ENCODE measurements at places on chromosomes 13 and 19.
A peak's percentile ranks its signal among the peaks of the same experiment; 100 is the strongest.

DNA sequence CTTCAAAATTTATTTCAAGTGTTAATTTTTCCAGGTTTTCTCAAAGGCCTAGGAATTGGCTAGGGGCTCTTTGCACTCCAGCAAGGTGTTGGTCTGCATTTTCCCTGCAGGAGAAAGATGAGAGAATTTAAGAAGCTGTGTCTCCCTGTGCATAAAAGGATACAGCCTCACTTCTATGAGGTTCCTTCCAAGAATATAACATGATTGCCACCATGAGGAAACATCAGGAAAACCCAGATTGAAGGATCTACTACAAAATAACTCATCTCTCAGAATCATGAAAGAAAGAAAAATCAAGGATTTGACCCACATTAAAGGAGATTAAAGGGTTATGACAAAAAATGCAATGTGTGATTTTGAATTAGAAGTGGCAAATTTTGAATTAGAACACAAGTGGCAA is 69.9 kb downstream of the RUBCNL start:
- no peaks in the 10 kb centered on the region for H3K4me1 ChIP-seq
- no peak for DNase-seq
- no peaks in the 10 kb centered on the region for H3K27me3 ChIP-seq
- no peaks in the 10 kb centered on the region for H3K36me3 ChIP-seq

GRCh38 chr13:23279321-23279720 is 98.5 kb downstream of the SGCG start:
- no peak overlapping the region for H3K4me3 ChIP-seq
- no peaks in the 10 kb centered on the region for H3K27me3 ChIP-seq
- no peaks in the 10 kb centered on the region for H3K36me3 ChIP-seq
- no peak for DNase-seq

DNA sequence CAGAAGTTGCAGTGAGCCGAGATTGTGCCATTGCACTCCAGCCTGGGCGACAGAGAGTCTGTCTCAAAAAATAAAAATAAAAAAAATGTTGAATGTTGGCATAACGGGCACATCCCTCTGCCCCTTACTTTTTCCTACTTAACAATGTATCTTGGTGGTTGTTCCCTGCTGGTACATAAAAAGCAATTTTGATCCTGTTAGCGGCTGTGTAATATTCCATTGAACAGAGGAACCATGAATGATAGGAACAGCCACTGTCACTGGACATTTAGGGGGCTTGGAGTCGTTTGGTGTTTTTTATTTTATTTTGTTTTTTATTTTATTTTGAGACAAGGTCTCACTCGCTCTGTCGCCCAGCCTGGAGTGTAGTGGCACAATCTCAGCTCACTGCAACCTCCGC is 10.4 kb upstream of the NCCRP1 start:
- H3K36me3 ChIP-seq: peaks cover under 1% of the 10 kb centered on the region
- DNase-seq: no peak
- H3K27ac ChIP-seq: no peak overlapping the region
- H3K4me3 ChIP-seq: no peak overlapping the region
- H3K27me3 ChIP-seq: peaks cover 21% of the 10 kb centered on the region
- peaks cover 8% of the 10 kb centered on the region for H3K4me1 ChIP-seq

DNA sequence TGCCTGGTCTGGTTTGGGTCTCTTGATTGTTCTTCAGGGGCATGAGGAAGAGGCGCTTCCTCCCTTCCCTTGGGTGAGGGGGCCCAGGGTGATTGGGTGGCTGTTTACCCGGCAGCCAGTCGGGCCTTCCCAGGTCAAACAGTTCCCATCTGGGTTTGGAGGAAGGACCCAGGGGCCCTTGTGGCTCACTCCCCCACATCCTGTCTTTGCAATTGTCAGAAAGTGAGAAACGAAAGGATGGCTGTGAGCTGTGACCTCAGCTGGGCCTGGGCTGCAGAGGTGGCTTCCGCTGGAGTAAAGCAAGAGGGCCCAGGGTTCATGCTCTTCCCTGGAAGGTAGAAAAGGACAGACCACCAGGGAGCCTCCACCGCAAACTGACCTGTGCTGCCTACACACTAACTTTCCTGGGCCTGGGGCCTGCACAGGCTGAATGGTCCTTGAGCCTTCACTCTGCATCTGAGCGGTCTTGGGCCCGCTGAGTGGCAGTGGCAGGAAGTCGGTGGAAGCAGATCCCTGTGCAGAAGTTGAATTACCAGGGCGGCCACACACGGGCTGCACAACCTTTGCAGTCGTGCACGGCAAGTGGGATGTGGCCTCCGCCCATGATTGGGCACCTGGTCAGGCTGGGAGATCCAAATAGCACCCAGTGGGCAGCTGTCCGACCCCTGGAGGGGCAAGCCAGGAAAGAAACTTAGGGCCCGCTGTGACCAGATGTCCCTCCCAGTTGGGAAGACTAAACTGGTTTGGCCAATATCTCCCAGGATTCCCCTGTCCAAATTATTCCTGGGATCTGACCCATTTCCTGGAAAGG is 5.3 kb upstream of the CD79A start:
- H3K4me1 ChIP-seq: peaks cover 66% of the 10 kb centered on the region
- H3K27ac ChIP-seq: peak overlapping the region; percentile 40
- H3K27me3 ChIP-seq: no peaks in the 10 kb centered on the region

DNA sequence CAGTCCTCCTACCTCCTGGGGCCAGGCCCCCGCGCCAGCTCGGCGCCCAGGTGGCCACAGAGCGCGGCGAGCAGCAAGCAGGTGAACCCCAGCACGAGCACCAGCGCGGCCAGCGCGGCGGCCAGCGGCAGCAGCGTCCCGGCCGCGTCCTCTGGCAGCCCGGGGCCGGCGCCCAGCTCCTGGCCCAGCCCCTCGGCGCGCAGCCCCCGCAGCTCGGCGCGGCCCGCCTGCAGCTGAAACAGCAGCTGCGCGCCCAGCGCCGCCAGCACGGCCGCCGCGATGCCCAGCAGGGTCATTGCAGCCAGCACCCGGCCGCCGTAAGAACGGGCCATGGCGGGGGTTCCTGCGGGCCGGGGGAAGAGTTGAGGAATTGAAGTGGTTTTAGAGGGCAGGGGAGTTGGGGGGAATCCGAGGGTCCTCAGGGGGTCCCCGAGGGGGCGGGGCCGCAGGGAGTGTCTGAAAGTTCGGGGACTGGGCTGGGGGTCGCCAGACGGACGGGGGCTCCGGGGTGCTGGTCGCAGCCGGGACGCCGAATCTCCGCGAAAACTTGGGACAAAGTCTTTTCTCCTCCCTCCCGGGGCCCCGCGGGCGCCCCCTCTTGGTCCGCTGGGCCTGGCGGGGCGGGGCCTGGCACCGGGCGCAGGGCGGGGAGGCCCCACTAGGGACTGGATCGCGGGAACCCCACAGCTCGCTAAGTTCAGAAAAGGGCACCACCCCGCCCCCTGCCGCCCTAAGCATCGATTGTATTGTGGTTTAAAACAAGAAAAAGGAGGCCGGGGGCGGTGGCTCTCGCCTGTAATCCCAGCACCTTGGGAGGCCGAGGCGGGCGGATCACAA is at the start of gene TMEM221:
Gene TMEM221 (minus strand): TSS at position 538 of the 837 bp plus-strand sequence. CDS start 206 bp downstream, at position 332.
- H3K4me3 ChIP-seq: peak within 1 kb of the TSS; percentile 46
- H3K27me3 ChIP-seq: no peaks in the 10 kb centered on the region
- no peaks in the 10 kb centered on the region for H3K36me3 ChIP-seq
- DNase-seq: no peak

- peaks cover 32% of the 10 kb centered on the region for H3K4me1 ChIP-seq
- peak overlapping the region; percentile 60 for H3K4me3 ChIP-seq
Observed at GRCh38 chr19:38394488-38394887, 6.0 kb downstream of the SPRED3 start.

- no peaks in the 10 kb centered on the region for H3K27me3 ChIP-seq
- DNase-seq: no peak
- H3K4me1 ChIP-seq: peaks cover 26% of the 10 kb centered on the region
- peaks cover 41% of the 10 kb centered on the region for H3K36me3 ChIP-seq
- peak overlapping the region; percentile 4 for H3K4me3 ChIP-seq
- H3K27ac ChIP-seq: peak overlapping the region; percentile 35
Observed at GRCh38 chr19:14536926-14537692, 7.7 kb downstream of the TECR start.

- H3K4me1 ChIP-seq: no peaks in the 10 kb centered on the region
- no peaks in the 10 kb centered on the region for H3K36me3 ChIP-seq
- H3K27me3 ChIP-seq: no peaks in the 10 kb centered on the region
- H3K27ac ChIP-seq: peak overlapping the region; percentile 58
- DNase-seq: no peak
Observed at GRCh38 chr19:4557971-4558941, 1.2 kb downstream of the SEMA6B start.

GRCh38 chr13:96900986-96901385 is 93.3 kb downstream of the OXGR1 start:
- H3K27ac ChIP-seq: no peak overlapping the region
- H3K36me3 ChIP-seq: no peaks in the 10 kb centered on the region
- DNase-seq: no peak
- H3K4me1 ChIP-seq: no peaks in the 10 kb centered on the region
- H3K27me3 ChIP-seq: no peaks in the 10 kb centered on the region
- H3K4me3 ChIP-seq: no peak overlapping the region
